ENCODE measurements at places on chromosomes 2 and 18.
A peak's percentile ranks its signal among the peaks of the same experiment; 100 is the strongest.

- no peak for DNase-seq
These were observed 16.2 kb downstream of the PSTPIP2 start for GRCh38 chr18:46055838-46056230.

- DNase-seq, result no peak
These were observed 42.0 kb upstream of the TMEM18 start for GRCh38 chr2:719191-719590.

GRCh38 chr18:78414302-78414701 is 565.3 kb upstream of the SALL3 start:
- no peak for DNase-seq

DNA sequence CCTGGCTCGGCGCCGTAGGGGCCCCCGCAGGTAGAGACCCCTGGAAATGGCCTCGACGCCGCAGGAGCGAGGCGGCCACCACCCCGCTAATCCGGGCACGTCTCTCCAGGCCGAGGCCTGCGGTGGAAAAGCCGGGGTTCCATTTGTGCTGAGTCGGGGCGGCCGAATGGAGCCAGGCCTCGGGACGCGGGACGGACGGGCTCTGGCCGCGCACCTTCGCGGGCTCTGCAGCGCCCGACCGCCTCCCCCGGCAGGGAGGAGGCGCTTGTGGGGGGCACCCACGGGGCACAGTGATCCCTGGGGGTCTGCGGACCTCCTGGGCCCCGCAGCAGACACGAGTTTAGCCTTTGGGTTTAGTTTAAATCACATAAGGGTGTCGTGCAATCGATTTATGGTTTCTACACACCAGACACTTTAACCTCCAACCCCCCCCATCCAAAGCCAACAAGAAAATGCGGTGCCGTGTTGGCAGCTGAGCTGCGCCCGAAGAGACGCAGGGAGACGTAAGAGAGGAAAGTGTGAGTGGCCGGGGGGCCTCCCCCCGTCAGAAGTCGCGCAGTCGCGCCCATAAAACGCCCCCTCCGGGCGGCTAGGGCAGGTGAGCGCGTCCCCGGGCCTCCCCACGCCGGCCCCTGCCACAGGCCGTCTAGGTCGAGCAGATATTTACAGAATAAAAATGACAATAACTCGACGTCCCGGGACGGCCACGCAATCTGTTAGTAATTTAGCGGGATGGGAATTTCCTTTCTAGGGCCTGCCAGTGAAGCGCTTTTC is 1.0 kb upstream of the NFATC1 start:
- peak; percentile 44 for DNase-seq
